DMS 273 treated with DMSO at 0.1 percent for 48 hours (cell line): ENCODE measurements at places on chromosomes 16 and 17.

DNA sequence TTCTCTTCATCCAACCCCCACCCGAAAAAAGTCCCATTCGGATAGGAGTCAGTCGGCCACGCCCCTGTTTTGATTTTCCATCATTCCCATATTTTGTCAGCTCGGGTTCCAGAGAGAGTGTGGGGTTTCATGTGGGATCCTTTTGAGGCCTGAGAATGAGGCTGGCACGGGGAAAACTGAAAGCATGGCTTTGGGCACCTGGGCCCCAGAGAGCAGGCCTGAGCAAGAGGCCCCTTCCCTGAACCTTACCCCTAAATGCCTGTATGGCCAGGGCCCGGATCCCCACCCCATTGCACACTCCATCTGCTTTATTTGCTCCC is 4.6 kb upstream of the HOXB4 start:
- DNase-seq = no peak

DNA sequence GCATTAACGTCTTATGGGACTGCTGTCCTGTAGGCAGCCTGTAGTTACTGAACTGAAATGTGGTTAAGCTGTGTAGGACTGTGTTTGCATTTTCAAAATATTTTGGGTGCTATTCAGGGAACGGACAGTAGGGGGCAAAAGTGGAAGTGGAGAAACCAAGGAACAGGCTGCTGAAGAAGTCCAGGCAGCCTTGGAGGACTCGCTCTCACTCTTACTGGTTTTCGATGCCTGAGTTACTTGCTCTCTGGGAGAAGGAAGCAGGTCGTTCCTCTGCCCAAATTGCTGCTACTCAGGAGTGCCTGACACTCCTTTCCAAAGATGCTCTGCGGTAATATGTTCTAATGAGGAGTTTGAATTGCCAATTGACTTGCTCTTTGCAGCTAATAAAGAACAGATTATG is 64.5 kb upstream of the RBFOX1 start:
- no peak for DNase-seq

GRCh38 chr17:80036715-80037477 is 454 bp downstream of the CCDC40 start:
- DNase-seq = no peak

GRCh38 chr17:63125987-63126386 is 160.0 kb downstream of the TANC2 start:
- no peak for DNase-seq

DNA sequence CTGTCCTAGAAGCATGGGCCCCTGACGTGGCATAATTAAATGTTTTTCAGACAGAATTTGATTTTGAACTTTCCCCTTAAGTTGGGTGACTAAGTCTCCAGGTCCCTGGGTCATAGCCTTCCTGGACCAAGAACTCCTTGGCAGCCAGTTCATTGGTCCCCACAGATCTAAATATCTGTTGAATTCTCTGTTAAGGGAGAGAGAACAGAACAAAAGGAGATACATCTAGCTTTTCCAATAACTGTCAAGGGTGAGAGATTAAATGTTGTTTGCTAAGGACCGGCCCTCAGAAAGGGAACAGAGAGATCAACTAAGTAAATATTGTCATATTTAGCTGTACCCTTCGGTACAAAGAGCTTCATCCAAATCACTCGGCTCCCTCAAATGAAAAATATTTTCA is 78.2 kb upstream of the NOL11 start:
- no peak for DNase-seq

DNA sequence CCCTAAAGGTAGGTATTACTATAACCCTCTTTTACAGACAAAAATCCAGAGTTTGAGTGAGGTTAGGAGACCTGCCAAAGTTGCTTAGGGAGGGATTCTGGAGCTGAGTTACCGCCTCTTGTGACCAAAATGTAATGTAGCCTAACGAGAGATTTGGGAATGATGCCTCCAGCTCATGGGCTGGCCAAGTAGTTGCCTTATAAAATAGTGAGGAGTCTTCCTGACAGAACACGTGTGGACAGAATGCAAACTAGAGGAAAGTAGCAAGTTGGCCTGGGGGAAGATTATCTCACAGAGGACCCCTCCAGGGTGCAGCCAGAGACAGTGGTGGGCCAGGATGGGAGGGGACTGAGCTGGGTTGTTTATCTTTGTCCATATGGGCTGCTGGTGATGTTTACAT is 543.7 kb upstream of the CDH11 start:
- DNase-seq = no peak

DNA sequence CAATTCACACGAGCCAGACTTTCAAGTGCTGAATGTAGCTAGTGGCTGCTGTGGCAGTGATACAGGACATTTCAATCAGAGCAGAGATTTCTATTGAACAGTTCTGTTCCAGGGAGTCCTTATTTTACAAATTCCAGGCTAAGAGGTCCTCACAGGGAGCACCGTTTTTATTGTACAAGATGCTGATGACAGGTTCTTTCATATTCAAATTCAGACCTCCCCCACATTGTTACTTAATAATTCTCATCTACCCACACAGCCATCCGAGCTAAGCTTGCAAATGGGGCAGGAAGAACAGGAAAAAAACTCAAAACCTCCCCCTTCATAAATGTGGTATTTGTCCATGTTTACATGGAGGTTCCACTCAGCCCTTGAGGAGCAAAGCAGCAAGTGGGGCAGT is 9.8 kb downstream of the GABARAPL2 start:
- no peak for DNase-seq

GRCh38 chr17:8162233-8162996 is at the start of gene VAMP2:
VAMP2 (minus strand) TSS chr17:8162948; CDS start chr17:8162879, 69 bp downstream.
- no peak for DNase-seq

DNA sequence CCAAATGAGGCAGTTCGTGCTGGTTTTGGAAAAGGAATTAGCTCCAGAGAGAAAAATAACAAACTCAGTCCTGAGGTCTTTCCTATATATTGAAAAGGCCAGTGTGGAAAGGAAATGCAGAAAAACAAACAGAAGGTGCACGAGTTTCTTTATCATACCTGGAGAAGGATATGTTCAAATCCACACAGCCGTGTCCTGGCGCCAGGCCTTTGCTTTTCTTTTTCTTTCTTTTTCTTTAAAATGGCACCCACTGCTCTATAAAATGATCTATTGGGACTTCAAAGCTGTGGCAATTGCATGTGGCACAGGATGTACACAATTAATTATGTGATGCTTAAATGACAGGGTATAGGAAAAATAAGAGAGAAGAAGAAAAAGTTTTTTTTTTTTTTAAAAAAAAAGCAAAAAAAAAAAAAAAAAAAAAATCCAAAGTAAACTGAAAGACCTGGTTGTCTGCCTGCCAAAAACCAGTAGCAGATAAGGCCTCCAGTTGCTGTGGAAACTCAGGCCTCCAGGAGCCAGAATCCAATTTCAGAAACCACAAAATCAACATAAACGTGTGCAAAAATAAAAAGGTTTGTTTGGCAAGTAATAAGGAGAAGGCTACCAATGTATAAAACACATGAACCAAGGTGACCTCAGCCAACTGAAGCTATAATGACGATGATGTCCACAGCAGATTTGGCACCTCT is 957.6 kb upstream of the SOX9 start:
- peak; percentile 68 for DNase-seq

- DNase-seq = peak; percentile 50
Observed at GRCh38 chr16:3101018-3101840, 2.1 kb upstream of the ZSCAN10 start.

GRCh38 chr17:35235917-35236316 is 7.0 kb upstream of the SLFN5 start:
- no peak for DNase-seq
